Muscle of back (tissue), 13 donors: ENCODE measurements at places on chromosomes 11 and 22. TPM values are rescaled to one million over a fixed set of nuclear protein-coding genes. Genes with fewer than 3 reads are reported as not detected.

The OR6A2 gene
- not detected for polyA plus RNA-seq

The NXPE2 gene
- 0.15 TPM for polyA plus RNA-seq

The TREH gene
- polyA plus RNA-seq: 0.22 TPM

The OR10D3 gene
- polyA plus RNA-seq: not detected

The MOV10L1 gene
- polyA plus RNA-seq: 0.46 TPM

The ISX gene
- not detected for polyA plus RNA-seq

The LYVE1 gene
- polyA plus RNA-seq: 89.2 TPM

The CEP57 gene
- polyA plus RNA-seq: 43.8 TPM

The OR52I1 gene
- not detected for polyA plus RNA-seq

The CNGA4 gene
- polyA plus RNA-seq: not detected

The FAM181B gene
- polyA plus RNA-seq: 0.16 TPM

The SAA2 gene
- not detected for polyA plus RNA-seq

The FIBP gene
- 64.9 TPM for polyA plus RNA-seq

- no peak for DNase-seq
Observed at GRCh38 chr11:130313383-130314183, 1.1 kb downstream of the ZBTB44 start.

GRCh38 chr11:96713301-96713700 is 323.5 kb downstream of the JRKL start:
- DNase-seq: no peak

- DNase-seq: no peak
Observed at GRCh38 chr22:41902016-41902415, 12.9 kb downstream of the SHISA8 start.

- no peak for DNase-seq
Observed at GRCh38 chr11:120517390-120517761, 5.8 kb downstream of the GRIK4 start.

- DNase-seq: no peak
Observed at GRCh38 chr11:34204396-34205279, 99.2 kb downstream of the NAT10 start.

GRCh38 chr11:119806064-119806915 is 77.3 kb upstream of the NECTIN1 start:
- DNase-seq: no peak

- DNase-seq: peak; percentile 81
Observed at GRCh38 chr11:65502555-65503367, 3.9 kb downstream of the MALAT1 start.

DNA sequence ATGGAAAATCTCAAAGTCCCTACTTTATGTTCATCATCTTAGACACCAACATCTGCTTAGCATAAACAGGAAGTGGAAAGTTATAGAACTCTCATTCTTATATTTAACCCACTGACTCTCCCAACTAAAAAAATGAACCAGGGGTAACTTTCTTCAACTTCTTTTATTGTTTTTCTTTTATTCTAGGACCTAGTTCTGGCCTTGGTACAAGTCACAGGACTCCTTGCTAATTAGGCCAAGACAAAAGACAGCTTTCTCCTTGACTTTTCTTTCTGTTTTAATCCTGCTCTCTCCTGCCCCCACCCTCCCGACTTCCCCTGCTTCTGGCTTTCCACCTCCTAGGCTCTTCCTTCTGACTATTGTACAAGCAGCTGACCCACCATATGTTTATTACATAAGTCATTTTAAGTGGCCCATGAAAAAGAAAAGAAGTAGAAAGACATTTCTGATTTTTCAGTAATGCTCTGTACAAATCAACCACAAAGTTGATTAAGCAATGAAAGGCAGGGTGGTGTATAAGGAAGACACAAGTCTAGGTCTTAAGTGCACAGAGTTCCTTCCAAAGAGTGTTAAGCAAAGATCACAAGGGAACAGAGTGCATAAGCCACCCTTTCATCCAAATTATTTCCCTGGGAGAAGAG is 18.3 kb downstream of the JAML start:
- DNase-seq: peak; percentile 37

- DNase-seq: no peak
Observed at GRCh38 chr22:48450188-48450825, 1377.4 kb downstream of the BRD1 start.

DNA sequence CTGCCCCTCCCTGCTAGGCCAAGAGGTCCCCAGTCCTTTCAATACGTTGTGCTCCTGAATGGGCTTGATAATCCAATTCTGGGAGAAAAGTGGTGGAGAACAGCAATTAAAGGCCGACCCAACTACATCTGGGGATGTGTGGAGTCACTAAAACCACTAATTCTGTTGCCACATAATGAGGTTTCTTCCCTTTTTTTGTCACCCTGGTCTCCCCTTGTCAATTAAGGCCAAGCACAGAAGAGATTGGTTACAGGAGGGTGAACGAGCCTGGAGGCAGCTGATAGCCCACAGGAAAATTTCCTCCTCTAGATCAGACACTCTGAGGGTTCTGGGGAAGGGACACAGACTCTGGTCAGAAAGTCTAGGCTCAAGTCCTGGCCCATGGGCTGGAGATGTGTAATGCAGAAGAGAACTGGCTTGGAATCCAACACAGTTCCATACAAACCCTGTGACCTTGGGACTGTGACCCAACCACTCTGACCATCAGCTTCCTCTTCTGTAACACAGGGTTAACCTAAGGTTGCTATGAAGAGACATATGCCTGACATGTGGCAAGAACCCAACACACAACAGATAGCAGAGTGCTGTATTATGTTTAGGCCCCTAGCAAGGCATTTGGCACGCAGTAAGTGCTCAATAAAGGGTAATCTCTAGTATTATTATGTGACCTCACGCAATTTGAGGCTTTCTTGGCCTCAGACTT is 146.4 kb downstream of the CHST1 start:
- no peak for DNase-seq

- DNase-seq: peak; percentile 8
Observed at GRCh38 chr11:24386546-24387397, 110.1 kb upstream of the LUZP2 start.

GRCh38 chr11:8034106-8034585 is 46.9 kb upstream of the TUB start:
- DNase-seq: no peak

- no peak for DNase-seq
Observed at GRCh38 chr11:62792202-62792575, 383 bp upstream of the TMEM223 start.

DNA sequence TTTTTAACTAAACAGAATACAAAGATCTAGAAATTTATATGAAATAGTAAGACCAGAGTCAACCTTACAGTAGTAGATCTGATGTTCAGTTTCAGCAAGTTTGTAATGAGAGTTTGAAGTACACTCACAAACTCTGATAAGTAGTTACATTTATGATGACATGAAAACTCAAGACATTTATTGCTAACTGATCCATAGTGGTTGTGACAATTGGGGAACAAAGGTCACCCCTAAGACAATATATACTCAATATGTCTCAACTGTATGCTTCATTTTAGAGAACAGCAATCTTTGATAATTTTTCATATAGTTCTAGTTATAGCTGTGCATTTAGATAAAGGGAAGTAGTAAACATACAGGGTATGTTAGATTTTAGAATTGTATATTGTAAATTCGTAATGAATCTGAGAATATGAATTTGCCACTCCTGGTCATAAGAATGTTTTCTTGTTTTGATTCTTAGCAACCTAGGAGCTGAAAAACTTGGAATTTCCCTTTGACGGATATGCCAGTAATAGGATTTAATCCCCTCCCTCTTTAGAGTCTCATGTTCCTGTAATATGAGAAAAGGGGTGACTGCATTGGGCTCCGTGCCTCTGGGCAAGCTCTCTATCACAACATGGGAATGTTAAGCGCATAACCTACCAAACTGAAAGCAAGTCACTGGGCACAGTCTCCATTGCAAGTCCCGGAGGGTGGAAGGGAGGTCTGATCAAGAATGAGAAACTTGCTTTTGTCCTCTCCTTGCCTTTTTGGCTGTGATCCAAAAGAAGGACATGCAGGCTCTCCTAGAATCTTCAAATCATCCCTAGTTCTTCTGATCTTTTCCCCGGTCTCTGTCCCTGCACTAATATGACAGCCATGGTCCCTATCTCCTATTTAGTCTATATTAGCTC is 11.4 kb downstream of the OR10D3 start:
- DNase-seq: peak; percentile 63

DNA sequence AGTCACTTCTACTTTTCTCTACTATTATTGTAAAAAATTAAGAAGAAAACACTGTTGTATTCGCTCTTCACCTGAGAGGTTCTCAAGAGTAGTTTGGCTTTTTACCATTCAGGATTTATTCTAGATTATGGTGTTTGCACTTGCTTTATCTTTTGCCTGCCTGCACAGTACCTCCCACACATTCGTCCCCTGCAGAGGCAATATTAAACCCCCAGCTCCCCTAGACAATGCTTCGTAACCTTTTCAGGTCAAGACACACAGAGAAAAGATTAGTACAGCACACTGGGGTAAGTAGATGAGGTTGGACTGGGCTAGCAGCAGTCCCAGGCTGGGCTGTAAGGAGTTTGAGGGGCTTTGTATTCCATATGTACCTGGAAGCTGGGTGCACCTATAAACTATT is 62.4 kb downstream of the TNRC6B start:
- DNase-seq: no peak

DNA sequence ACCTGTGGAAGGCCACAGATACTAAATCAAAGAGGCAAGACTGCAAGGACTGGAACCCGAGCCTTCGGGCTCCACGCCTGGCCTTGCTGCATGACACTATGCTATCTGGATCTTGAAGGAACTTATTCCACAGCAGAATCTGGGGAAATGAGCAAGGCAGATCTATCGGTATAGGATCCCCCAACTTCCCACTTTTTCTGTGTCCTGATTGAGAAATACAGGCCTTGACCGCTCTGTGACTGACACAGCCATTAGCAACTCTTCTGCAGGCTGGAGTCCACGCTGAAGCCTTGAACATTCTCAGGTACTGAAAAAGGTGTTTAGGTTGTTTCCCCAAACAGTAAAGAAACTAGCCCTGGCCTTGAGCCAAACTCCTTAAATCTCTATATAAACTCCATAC is 241.2 kb upstream of the NARS2 start:
- no peak for DNase-seq

DNA sequence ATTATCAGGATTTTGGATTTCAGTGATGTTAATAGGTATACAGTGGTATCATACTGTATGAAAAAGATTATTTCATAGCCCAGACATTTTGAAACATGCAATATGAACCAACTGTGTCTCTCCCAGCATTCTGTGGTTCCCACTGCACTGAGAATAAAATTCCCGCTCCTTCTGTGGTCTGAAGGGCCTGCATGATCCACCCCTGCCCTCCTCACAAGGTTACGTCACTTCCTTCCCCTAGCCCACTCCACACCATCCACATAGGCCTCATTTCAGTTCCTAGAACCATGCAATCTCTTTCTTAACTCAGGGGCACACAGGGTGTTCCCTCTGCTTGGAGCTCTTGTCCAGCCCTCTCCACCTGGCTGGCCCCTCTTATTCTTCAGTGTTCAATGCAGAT is 103.1 kb downstream of the TSPAN18 start:
- no peak for DNase-seq

DNA sequence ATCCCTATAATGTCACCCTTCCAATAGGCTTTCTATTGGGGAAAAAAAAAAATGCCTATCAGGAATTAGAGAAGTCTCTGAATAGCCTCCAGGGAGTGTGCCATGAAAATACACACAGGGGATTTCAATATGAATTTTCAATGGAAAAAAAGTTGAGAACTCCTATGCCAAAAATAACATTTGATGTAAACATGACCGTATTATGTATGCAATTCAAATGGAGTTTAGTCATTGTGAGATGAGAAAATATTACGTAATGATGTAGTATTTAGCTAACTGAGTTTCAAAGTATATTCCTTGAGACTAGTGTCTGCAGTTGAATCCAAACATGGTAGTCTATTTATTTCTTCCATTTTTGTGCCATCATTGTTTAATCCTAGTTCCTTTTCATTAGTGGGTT is 182.3 kb downstream of the BLID start:
- no peak for DNase-seq

DNA sequence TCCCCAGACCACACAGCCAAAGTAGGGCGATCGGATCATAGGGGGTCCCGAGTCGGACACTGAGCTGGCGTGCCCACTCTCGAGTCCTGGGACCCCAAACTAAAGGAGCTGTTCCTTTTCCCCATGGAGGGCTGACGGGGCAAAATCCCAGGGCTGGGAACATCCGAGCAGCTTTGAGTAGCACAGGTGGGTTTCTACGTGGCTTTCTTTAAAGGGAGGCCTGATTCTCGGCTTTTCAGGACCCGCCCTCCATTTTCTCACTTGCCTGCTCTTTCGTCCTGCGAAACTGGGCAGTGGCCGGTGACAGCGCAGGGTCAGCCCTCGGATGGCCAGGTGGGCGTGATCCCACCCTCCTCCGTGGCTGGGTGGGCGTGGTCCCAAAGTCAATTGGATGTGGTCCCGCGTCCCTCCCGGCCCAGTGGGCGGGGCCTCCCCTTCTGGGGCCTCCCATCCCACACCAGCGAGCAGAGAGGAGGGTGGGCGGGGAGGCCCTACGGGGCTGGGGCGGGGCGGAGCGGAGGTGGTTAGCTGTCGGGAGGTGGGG is 17.5 kb upstream of the TXNRD2 start:
- DNase-seq: peak; percentile 89

- no peak for DNase-seq
Observed at GRCh38 chr11:55658608-55659007, 3.4 kb upstream of the OR4C6 start.

DNA sequence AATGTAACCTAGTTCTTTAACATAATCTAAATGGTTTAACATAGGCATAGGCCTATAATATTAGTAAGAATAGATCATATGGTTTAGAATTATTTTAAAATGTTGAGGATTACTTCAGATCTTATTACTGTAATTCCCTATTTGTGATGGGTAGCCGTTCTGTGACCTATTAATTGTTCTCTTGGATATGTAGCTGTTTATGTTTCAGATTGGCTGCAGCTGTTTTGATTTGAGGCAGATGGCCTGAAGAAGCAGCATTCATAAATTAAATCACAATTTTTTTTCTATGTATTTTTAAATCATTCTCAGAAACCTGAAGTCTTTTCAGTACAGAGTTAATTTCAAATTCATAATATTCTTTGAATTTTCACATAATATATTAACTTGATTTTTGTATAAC is 104.5 kb downstream of the PDE3B start:
- DNase-seq: no peak

DNA sequence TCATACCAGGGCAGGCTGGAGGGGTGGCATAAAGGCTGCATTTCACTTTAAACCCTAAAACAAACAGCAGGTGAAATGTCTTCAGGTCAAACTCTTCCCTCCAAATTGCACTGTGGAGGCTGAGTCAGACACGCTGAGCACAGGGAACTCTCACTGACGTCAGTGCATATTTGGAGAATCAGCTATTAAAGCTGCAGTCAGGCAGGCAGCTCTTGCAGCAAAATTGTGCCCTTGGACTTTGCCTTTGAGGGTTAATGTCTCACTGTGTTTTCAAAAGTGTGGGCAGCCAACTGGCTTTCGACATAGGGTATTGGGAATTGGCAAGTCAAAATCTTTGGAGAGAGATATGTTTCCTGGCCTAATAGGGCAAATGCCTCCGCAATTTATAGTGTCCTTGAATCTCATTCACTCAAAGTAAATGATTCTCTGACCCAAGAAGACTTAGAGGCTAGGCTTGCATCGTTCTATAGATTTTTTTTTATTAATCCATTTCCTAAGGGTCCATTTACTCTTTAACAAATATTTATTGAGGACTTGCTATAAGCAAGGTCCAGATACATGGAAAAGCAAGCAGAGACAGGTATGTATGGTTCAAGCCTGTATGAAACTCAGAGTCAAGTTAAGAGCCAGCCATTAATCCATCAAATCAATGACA is 27.7 kb upstream of the SMCO4 start:
- peak; percentile 9 for DNase-seq
